ENCODE measurements at places on chromosomes 2 and 18.

- DNase-seq: no peak
Observed at GRCh38 chr2:119574108-119574815, 30.0 kb downstream of the CFAP221 start.

GRCh38 chr2:200090683-200091082, 135.3 kb downstream of the MAIP1 start:
- DNase-seq: no peak

DNA sequence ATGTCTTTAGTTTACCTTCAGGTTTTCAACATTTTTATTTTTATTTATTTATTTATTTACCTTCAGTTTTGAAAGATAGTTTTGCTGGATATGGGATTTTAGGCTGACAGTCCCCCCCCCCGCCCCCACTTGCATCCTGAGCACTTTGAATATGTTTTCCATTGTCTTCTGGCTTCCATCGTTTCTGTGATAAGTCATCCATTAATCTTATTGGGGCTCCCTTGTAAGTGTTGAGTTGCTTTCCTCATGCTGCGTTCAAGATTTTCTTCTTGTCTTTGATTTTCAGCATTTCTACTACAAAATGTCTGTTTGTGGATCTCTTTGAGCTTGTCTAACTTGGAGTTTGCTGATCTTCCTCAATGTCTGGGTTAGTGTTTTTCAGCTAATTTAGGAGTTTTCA, 19.4 kb upstream of the LDLRAD4 start:
- no peak for DNase-seq

GRCh38 chr2:96088340-96089335, 27.7 kb downstream of the ADRA2B start:
- no peak for DNase-seq

DNA sequence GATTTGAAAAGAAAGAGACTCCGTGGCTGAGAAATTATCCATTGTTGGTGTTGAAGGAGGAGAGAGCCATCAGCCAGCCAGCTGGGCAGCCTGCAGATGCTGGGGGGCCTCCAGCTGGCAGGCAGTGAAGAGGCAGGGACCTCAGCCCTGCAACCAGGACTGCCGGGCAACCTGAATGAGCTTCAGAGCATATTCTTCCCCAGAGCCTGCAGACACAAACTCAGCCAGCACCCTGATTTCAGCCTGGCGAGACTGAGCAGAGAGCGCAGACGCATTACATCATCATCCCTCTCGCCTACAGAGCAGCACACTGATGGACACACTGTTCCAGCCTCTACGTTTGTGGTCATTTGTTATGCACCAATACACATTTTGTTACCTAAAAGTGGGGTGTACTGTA, 150.7 kb upstream of the RAB6C start:
- no peak for DNase-seq

GRCh38 chr2:68764806-68765311, 30.2 kb downstream of the ARHGAP25 start:
- no peak for DNase-seq

GRCh38 chr18:74274700-74275099, 17.1 kb downstream of the CYB5A start:
- DNase-seq: no peak

DNA sequence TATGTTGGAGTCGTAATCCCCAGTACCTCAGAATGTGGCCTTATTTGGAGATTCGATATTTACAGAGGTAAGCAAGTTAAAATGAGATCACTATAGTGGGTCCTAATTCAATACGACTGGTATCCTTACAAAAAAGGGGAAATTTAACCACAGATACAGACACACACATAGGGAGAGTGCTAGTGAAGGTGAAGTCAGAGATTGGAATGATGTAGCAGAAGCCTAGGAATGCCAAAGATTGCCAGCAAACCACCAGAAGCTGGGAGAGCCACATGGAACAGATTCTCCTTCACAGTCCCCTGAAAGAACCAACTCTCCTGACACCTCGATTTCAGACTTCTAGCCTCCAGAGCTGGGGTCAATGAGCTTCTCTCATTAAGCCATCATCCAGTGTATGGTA, 17.7 kb upstream of the ACTR3 start:
- DNase-seq: no peak

GRCh38 chr18:44450226-44450625, 230.5 kb upstream of the SETBP1 start:
- DNase-seq: no peak

GRCh38 chr2:203567691-203568090, 32.6 kb upstream of the RAPH1 start:
- DNase-seq: no peak

DNA sequence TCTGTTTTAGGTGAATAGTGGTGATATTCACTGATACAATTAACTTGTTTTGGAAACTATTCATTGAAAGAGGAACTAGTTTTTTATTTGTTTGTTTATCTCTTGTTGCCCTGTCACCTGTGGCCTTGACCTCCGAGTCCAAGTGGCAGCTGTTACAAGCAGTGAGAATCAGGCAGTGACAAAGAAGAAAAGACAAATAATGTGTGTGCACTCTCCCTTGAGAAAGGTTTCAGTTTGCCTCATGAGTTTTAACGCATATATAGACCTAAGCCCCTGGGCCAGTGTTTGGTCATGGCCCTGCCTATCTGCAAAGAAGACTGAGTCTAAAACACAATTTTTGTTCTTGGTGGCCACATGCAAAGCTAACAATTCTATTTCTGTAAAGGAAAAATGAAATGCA, 15.3 kb downstream of the KYNU start:
- no peak for DNase-seq

DNA sequence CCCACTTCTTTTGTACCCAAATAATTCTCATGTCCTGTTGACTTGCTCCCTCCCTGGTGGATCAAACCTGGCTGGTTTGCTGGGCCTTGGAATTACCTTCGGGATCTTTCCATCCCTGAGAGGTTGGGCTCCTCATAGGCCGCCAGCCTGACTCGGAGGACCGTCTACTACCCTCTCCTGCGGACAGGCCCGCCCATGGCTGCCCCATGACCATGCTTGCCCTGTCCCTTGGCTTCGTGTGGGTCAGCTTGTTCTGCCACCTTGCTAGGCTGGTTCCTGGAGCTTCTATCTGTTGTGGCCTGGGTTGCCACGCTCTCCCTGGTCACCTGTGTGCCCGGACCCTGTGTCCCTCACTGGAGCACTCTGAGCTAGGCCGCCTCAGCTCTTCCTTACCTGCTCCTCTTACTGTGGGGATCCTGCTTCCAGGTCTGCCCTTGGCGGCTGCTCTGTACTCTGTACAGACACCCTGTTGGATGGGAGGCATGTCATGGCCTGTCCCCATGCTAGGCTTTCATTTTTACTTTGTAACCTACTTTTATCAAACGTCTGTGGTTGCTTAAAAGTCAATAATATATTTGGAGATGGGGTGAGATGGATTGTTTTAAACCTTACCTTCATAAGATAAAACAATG, 29.7 kb upstream of the FHL2 start:
- DNase-seq: no peak

DNA sequence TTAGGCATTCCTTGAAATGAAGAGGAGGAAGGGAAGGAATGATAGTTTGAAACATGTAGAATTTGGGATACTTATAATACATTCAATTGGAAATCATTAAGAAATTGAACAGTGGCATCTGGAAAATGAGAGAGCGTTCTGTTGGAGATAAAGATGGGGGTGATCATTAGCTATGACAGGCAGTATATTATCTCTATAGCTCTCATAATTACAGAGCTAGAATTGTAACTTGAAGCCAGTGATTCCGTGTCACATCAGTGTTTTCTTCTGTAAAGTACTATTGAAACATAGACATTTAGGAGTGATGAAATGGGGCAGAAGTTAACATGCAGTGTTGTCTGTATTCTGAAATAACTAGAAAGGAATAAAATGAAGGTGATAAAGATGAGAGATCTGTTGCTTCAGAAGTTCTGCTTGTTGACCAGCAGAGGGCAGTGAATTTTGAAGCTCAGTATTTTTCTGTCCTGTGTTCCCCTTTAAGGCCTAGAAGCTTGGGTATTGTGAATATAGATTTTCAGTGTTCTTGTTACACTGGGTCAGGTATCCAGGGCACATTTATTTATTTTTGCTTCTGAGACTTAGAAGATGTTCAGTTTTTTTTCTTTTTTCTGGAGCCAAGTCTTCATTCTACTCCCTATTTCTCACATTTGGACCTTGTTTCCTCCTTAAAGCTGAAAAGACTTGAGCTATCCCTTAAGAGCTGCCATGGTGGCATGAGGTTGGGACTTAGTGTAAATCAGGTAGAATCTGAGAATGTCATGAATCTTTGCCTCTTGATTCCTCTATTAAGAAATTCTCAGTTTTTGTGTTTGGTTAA, 157.4 kb downstream of the TAF4B start:
- peak; percentile 30 for DNase-seq

DNA sequence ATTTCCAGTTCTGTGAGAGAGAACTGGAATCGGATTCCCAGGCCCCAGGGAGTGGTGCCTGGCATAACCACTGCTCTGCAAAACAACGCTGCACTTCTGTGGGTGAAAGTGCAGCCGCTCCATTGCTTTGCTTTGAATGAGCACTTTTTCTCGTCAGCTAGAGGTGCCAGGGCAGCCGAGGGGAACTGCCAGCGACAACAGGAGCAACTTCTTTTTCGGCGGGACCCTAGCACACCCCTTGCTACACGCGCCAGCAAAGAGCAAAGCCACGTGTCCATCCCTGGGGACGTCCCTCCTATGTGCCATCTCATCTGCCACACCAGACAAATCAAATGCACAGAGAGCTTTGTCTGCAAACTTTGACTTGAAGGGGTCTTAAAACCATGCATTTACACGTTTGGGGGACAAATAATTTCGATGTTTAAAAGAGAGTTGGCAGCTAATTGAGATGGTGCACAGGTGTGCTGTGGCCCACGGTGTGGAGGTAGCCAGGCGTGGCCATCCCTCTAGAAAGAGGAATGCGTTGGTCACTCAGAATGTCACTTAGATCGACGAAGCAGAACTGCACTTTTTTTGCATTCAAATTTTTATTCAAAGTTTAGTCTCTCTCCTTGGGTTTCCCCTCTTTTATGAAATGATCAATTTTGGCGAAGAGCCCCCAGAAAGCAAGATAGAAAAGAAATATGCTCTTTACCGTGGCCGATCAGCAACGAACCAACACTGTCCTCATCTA, 151.8 kb downstream of the MBP start:
- no peak for DNase-seq

DNA sequence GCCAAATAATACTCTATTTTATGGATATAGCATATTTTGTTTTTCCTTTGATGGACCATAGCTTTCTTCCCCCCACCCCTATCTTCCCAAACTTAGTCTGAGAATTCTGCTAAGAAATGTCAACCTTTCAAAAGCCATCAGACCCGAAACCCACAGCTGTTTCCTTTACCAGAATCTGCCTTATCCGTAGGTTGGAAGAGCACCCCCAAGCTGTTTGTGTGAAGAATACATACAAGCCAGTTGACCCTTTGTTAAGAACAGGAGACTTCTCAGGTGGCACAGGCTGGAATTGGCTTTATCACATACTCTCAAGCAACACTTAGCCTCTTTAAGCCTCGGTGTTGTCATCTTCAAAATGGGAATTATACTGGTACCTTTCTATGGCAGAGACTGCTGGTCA, 135.1 kb downstream of the ACTR3 start:
- DNase-seq: no peak

DNA sequence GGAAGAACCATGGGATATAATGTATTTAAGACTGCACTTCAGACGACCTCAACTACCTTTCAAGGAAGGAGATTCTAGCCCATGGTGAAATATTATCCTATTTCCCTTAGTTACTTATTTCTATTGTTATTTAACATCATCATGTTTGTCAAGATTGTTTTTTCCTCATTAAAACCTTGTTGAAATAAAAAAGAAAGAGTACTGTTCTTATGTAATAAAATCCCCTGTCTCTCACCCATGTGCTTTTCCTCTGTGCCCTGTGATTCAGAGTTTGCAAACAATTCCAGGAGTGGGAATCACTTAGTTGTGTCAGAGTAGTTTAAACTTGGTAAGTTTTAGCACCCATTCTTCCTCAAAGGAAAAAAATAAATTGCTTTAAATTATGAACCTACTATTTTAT, 43.6 kb downstream of the ERBB4 start:
- no peak for DNase-seq

- no peak for DNase-seq
Observed at GRCh38 chr2:29360016-29360784, 245.0 kb downstream of the CLIP4 start.

- DNase-seq: no peak
Observed at GRCh38 chr18:11392292-11392691, 217.1 kb upstream of the SLC35G4 start.

- DNase-seq: no peak
Observed at GRCh38 chr2:109391243-109391642, 222.5 kb downstream of the SEPTIN10 start.

- DNase-seq: no peak
Observed at GRCh38 chr2:150020221-150020620, 432.6 kb upstream of the MMADHC start.

GRCh38 chr2:167134381-167135072, 246.2 kb downstream of the XIRP2 start:
- DNase-seq: no peak

DNA sequence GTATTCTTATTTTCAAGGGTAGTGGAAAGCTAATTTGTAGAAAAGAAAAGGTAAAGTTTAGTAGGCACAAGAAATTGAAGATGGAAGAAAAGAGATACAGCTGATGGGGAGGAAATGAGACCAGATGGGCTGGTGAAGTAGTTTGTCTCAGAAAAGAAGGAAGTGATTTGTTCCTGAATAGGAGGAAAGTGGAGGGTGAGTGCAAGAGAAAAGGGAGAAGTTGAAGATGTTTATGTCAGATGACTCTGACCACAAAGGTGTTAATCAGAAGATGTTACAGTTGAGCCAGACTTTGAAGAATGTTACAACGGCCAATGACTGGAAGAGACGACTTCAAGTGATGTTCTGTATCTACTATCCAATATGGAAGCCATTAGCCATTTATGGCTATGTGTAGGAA, 21.2 kb downstream of the ZSCAN30 start:
- DNase-seq: no peak

GRCh38 chr2:191845876-191846514, 893 bp downstream of the CAVIN2 start:
- no peak for DNase-seq

- no peak for DNase-seq
Observed at GRCh38 chr2:42979416-42979869, 187.1 kb upstream of the HAAO start.

- DNase-seq: no peak
Observed at GRCh38 chr2:39851651-39852110, 72.6 kb upstream of the THUMPD2 start.

DNA sequence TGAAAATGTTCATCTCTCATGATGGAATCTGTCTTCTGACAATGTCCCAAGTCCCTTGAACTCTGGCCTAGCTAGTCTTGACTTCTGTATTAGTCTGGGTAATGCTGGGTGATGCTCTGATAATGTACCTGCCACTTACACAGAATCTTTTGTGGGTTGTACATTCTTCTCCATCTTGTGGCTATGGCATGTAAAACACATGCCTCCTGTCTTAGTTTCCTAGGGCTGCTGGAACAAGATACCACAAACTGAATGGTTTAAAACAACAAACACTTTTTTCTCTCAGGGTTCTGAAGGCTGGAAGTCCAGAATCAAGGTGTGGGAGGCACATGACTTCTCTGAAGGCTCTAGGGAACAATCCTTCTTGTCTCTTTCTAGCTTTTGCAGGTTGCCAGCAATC, 57.1 kb downstream of the RAPGEF4 start:
- DNase-seq: no peak
